ENCODE measurements at places on chromosomes 12 and 14.

GRCh38 chr14:69580009-69580577, 5.4 kb upstream of the CCDC177 start:
- DNase-seq = no peak

- no peak for DNase-seq
Measured at GRCh38 chr14:103693515-103693914, 21.7 kb downstream of the XRCC3 start.

DNA sequence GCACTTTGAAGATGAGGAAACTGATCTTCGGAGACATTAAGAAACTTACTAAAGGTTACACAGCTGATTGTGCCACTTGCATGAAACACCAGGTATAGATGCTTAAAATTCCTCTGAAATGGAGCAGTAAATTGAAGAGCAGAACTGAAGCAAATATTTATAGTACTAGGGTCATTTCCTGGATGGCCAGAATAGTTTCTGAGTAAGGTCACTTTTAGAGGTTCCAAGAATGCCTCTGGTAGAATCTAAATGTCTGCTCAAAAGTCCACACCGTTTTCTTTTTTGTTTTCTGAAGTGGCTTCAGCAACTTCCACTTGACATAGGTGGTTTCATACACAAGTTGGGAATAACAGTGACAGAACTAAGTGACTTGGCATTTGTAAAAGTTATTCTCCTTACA, 19.4 kb downstream of the TPH2 start:
- DNase-seq = no peak

DNA sequence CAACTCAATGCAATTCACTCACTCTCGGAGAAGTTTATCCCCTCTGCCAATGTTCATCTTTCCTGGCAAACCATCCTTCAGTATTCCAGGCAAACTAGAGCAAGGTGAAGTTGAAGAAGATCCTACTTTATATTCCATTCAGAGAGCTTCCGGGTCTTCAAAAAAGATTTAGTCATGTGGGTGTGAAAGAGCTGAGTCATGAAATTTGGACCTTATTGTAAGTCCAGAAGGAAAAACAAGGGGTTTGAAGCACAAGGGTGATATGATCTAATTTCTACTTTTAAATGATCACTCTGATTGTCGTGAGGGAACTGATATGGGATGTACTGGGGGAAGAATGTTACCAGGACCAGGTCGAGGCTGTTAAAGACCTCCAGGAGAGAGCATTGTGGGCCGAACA, 2.8 kb upstream of the PRH2 start:
- DNase-seq = no peak

DNA sequence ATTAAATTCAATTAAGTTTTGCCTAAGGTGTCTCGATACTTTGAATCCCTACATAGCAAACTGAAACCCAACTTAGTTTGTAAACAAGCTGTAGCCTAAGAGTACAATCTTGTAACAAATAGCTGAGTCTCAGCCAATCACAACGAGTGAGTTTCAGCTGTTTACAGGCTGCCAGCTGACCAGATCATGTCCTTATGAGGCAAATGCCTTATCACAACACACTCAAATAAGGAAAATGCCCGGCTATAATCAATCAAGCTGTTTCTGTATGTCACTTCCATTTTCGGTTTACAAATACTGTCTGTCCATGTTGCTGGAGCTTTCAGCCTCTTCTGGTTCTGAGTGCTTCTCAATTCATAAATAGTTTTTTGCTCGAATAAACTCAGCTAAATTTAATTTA, 943.8 kb downstream of the SLC16A7 start:
- no peak for DNase-seq

- no peak for DNase-seq
Measured at GRCh38 chr12:86787419-86787818, 531.2 kb upstream of the MGAT4C start.

- DNase-seq = no peak
Measured at GRCh38 chr12:58916921-58917511, 3.3 kb downstream of the LRIG3 start.

- DNase-seq = no peak
Measured at GRCh38 chr12:125470838-125471783, 405.9 kb downstream of the AACS start.

DNA sequence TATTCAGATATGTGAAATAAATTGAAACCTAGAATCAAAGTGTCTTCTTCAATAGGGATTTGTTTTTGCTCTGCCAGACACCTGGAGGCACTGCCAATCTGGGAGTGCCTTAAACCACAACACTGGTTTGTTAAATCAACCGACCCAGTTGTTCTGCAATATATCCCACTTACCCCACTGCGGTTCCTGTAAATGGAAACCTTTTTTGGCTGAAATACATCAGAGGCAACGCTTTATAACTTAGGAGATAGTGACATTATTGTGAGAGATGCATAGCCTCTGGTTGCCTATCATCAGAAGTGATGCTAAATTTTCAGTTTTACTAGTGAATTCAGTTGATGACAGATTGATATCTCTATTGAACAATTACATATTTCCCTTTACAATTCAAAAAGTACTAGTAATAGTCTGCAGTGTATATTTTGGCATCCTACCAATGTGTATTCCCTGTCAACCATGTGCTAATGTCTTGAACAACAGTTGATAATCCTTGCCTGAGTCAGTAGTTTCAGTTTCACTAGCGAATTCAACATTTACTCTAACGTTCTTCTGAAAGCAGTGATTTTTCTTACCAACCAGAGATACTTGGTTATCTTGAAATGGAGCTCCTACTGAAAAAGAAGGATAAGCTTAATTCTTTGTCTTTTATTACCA, 30.5 kb downstream of the PPP2R5C start:
- DNase-seq = no peak

- no peak for DNase-seq
Measured at GRCh38 chr14:76862546-76863282, 36.5 kb downstream of the LRRC74A start.

DNA sequence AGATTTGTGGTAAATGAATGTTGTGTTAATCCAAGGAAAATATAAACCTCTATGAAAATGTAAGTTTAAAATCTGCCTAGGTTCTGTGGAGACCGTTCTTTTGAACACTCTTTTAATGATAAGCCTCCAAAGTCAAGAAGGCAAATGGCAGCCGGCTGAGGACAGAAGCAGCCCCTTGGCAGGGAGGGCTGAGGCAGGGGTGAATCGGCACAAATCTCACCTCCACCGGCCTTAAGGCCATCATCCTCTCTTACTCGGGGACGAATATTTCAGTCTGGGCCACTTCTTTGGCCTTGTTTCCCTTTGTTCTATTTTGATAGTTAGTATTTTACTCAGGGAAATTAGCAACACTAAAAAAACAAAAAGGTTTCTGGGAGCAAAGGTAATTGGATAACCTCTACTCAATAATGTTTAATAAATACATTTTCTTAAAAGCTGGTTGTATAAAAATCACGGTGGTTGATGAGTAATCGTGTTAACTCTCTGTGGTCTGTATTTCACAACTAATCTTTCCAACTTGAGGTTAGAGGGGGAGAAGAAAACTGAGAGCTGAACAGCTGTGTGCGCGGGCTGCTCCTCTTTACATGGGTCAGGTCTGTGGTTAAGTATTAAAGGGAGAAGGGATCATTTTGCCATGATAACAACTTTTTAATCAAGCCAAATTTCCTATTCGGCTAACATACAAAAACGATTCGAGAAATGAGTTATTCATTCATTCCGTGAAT, 18.6 kb downstream of the LGMN start:
- DNase-seq = no peak

GRCh38 chr12:6925239-6925539, 2.6 kb upstream of the ATN1 start:
- DNase-seq = no peak

DNA sequence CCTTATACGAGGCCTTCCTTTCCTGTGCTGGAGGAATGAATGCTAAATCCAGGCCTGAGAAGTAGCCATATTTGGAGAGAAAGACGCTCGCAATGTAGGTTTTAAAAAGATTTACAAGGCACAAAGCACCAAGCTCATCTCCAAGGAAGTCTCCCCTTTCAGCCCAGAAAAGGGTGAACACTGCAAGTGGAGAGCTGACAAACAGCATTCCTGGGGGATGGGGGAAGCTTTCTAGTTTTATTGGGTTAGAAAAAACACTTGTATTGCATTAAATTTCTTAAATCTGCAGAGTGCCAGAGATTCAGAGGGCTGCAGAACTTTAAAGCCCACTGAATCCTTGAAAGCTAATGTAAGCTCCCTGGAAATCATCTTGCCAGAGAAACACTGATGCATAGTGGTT, 34.6 kb downstream of the CCDC60 start:
- no peak for DNase-seq

GRCh38 chr14:79482825-79483224, 728.5 kb downstream of the DIO2 start:
- DNase-seq = no peak

Data from T-helper 9 cell (primary cell).